ENCODE measurements at places on chromosomes 2 and 18. TPM values are rescaled to one million over a fixed set of nuclear protein-coding genes. Genes with fewer than 3 reads are reported as not detected.

Gene MRO
- total RNA-seq = 0.09 TPM

Gene CCDC138
- 2.8 TPM for total RNA-seq

Gene ECEL1
- total RNA-seq = not detected

Gene NEURL3
- total RNA-seq = 0.16 TPM

Gene ROCK1
- total RNA-seq = 33.3 TPM

Gene ZAP70
- 0.16 TPM for total RNA-seq

Gene TDRD15
- total RNA-seq = not detected

Gene CD8A
- not detected for total RNA-seq

Gene SIX3
- not detected for total RNA-seq

Gene ACKR3
- 3.2 TPM for total RNA-seq

Gene SERPINB13
- not detected for total RNA-seq

Gene TRIM43B
- total RNA-seq = not detected

Gene GKN1
- not detected for total RNA-seq

Gene VWC2L
- total RNA-seq = under 0.01 TPM
